NB4 (cell line): ENCODE measurements at places on chromosomes 12 and 14.

DNA sequence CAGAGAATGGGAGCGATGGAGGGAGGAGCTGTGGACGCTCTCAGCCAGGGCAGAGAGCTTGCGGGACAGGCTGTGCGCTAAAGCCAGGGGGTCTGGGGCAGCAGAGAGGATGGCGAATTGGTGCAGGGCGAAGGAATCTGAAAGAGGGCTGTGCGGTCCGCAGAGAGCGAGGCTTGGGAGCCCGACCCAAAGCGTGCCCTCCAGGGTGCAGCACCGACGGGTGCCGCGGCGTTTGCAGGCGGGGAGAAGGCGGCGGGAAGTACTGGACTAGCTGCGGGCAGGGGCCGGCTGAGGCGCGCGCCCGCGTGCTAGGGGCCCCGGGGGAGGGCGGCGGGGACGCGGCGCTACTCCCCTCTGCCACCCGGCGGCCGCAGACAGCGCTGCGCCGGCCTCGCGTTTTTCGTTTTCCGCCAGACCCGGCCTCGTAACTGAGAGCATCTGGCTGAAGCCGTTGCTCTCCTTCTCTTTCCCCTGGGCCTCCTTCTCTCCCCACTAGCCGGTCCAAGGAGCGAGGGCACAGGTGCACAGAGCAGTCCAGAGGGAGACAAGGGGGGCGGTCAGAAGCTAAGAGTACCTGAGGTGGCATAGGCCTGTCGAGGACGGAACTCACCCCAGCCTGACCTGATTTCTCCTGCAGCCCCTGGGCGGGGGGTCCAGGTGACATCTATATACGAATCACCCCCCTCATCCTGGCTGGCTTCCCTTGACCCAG lies 24.9 kb downstream of the SLC6A12 start:
- peak; percentile 77 for DNase-seq

- DNase-seq, result peak; percentile 5
Measured at GRCh38 chr12:16984484-16984883, 378.5 kb upstream of the LMO3 start.

DNA sequence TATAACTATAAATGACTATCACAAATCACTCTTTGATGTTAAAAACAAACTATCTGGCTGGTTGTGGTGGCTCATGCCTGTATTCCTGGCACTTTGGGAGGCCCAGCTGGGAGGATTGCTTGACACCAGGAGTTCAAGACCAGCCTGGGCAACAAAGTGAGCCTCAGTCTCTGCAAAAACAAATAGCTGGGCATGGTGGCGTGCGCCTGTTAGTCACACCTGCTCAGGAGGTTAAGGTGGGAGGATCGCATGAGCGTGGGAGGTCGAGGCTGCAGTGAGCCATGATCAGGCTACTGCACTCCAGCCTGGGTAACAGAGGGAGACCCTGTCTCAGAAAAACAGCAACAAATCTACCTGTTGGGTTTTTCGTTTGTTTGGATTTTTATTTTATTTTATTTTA lies 5.4 kb downstream of the TXNRD1 start:
- DNase-seq, result no peak

GRCh38 chr14:57487771-57488170 lies 5.9 kb downstream of the CCDC198 start:
- DNase-seq, result no peak

DNA sequence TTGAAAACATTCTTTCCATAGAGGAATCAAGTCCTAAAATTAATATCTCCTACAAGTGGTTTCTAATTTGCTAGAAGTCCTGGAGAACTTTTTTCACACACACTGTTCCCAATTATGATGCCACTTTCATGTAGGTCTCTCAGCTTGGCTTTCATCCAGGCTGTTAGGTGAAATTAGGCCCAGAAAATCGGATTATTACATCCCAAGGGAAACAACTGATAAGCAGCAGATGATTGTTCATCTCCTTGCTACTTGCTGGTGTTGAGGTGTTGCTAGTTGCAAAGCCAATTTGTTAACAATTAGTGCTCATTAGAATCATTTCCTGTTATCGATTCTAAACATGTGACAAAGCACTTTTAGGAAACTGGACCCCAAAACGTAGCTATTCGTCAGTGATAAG lies 248.0 kb downstream of the PDZRN4 start:
- no peak for DNase-seq

DNA sequence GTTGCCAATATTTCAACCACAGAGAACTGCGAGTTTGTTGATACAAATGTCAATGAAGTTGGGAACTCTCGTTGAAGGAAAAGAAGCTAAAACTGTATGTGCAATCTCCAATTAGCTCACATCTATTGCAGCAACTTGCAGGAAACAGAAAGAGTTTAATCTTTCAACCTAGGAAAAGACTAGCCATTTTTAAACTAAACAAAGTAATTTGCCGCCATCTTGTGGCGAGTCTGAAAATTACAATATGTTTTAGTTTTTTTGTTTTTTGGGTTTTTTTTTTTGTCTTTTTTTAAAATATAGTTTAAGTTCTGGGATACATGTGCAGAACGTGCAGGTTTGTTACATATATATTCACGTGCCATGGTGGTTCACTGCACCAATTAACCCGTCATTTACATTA lies 131.2 kb upstream of the FOXG1 start:
- DNase-seq, result peak; percentile 37

- DNase-seq, result peak; percentile 68
Measured at GRCh38 chr12:6563448-6564050, 4.5 kb downstream of the NOP2 start.

DNA sequence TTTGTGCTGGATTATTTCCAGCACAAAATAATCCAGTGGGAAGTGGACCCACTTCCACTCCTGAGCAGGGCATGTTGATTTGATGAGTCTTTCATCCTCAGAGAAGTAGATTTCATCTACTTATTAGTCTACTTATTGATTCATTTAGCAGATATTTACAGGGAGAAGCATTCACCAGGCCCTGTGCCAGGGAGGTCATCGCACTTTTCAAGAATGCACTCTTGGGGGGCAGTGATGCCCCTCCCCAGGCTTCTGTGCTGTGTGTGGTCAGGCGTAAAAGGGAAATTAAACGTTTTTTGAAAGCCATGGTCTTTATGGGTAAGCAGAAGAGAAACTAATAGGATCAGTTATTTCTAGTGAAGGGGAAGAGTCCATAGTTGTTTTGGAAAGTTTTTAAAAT lies 610.7 kb upstream of the TMEM132C start:
- DNase-seq, result no peak

DNA sequence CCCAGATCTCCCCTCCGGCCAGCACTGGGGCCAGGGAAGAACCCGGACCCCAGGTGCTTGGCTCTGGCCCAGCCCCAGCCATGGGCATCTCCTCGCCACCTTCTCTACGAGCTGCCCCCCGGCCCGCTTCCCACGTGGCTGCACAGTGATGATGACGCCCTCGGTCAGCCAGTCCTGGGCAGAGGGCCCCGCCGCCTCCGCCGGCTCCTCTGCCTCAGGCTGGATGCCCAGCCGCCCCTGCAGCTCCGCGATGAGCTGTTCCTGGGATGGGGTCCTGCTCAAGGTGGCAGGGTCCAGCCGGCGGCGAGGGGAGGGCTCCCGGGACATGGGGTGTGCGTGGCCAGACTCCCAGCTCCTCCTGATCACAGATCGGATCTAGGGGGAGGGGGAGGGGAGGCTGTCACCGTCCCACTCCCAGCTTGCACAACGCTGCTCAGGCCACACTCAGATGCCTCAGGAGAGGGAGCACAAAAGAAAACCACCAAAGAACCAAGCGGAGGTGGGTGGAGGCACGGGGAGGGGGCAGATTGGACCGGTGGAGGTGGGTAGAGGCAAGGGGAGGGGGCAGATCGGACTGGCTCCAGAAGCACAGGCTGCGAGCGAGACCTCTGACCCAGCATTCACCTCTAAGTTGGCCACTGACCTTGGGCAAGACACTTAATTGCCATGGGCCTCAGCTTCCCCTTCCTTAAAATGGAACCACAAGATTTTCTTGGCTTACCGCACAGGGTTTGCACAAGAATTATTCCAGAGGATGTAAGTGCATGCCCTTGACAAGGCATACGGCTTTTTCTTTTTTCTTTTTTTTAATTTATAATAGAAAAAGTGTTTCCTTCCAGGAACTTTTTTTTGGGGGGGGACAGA lies 16.1 kb upstream of the RPLP0 start:
- DNase-seq, result peak; percentile 91

GRCh38 chr14:94163796-94164195 lies 10.3 kb upstream of the PPP4R4 start:
- no peak for DNase-seq

- DNase-seq, result no peak
Measured at GRCh38 chr12:98901189-98901588, 256.1 kb downstream of the APAF1 start.

DNA sequence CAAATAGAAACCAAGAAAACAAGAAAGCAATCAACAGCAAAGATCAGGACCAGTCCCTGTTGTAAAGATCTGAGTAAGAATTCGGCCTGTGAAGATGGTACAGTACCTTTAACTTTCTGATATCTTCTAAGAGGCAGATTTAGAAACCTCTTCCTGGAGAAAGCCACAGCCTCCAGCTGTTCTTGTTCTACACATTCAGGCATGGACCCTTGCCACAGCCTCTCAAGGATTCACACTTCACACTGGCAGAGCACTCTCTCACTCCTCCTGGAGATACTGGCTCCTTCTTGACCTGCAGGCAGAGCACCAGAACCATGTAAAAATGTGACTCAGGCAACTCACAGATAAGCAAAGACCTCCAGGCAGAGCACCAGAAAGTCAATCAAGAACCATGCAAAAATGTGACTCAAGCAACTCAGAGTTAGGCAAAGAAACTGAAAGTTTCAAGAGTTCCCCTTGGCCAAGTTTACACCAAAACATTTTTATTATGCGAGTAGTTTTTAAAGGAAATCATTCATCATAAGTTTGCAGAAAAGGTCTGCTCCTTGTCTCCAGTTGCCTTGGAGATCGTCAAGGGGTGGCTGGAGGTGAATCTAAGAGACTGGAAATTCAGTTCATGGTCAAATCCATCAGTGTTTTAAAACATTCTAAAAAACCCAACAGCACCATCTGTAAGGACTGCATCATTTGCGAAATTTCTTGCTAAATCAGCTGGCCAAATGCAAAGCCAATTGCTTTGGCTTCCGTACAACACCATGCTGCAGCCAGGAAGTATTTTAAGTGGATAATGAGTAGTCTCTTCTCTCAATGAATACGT lies 119.3 kb upstream of the MDM1 start:
- peak; percentile 53 for DNase-seq

- DNase-seq, result peak; percentile 1
Measured at GRCh38 chr14:38056270-38056669, 151.4 kb upstream of the SSTR1 start.

- no peak for DNase-seq
Measured at GRCh38 chr14:91681118-91681517, 50.8 kb downstream of the CATSPERB start.
